AG04450 (cell line): ENCODE measurements at places on chromosomes 6 and 20.

DNA sequence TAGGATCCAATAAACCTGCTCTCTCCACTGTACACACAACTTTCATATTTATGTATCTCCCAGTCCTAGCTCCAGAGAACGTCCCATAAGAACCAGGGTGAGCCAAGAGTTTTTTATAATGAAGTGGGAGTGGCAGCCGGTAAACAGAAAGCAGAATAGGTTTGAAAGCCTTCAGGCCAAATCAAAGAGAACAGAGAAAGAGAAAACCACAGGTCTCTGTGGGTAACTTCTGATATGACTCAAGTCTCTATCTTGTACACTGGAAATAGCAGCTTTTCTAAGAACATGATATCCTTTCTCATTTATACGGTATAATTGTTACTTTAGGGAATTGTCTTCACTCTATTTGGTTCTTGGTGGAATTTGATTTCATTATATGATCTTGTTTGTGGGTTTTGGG is 273.6 kb downstream of the PACRG start:
- DNase-seq: no peak

DNA sequence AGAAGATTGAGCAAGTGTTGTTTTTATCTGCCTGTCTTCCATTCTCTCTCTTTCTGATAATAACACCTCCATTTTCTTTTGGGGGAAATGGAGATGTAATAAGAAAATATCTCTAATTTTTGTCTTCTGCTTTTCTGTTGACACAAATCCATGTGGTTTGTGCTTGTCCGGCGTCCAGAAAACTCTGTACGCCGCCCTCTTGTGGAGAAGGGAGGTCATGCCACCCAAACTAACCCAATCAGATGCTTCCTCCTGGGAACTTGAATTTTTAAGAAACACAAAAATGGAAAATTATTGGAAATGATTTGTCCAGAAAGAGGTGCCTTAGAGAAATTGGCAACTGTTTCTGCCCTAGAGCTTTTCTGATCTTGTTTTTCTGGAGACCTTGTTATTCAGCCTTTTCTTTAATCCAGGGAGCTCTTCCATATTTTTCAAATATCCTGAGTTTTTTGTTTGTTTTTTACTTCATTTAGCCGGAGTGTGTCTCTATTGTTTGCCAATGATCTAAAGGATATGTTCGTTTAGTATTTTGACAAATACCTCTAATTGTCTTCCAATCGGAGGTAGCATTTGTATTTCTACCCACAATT is 17.8 kb upstream of the FNDC1 start:
- DNase-seq: peak; percentile 21

- DNase-seq: no peak
Observed at GRCh38 chr6:41489120-41489851, 56.9 kb upstream of the FOXP4 start.

DNA sequence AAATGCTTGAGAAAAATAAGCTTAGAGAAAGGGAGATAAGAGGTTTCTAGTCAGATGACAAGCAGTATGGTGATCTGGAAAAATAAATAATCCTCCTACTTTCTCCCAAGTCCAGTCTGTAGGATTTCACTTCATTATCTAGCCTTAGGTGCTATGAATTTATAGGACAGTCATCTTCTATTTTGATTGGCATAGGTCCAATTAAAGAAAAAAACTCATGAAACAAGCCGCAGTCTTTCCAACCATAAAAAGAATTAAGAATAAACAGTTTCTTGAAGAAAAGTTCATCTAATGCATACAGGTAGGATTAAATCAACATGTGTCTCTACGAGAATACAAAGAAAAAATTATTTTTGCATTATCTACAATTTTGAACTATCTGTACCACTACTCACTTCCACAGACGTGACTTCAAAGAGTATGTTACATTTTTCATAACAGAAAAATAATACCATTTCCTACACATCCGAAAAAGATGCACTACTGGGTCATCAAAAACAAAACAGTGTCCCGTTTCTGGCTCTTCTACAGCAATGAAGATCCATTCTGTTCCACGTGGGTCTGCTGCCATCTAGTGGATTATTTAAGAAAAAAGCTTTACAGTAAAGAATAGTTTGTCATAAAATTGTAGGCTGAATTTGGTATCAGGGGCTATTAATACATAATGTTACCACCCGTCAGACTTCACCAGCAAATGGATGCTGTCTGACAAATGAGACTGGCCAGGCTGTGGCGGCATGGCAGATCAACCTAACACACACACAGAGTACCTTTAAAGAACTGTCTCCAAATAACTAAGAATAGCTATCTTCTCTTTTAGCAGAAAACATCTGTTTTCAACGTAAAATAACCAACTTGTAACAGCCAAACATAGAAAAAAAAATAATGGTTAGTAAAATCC is 28.9 kb downstream of the STX7 start:
- DNase-seq: peak; percentile 37

GRCh38 chr20:50571466-50571865 is 61.3 kb downstream of the PTPN1 start:
- no peak for DNase-seq

GRCh38 chr6:7886132-7886531 is 24.5 kb downstream of the TXNDC5 start:
- no peak for DNase-seq

- DNase-seq: no peak
Observed at GRCh38 chr6:138403324-138403800, 661 bp upstream of the HEBP2 start.

DNA sequence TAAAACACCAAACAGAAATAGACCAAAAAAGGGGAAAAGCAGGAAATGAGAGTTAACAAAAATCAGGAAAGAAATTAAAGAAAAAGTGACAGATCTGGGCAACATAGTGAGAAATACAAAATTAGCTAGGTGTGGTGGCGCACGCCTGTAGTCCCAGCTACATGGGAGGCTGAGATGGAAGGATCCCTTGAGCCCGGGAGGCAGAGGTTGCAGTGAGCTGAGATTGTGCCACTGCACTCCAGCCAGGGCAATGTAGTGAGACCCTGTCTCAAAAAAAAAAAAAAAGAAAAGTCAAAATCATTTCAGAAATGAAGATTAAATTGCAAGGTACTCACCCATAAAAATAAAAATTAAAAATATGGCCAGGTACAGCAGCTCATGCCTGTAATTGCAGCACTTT is 13.0 kb upstream of the GRM4 start:
- no peak for DNase-seq

DNA sequence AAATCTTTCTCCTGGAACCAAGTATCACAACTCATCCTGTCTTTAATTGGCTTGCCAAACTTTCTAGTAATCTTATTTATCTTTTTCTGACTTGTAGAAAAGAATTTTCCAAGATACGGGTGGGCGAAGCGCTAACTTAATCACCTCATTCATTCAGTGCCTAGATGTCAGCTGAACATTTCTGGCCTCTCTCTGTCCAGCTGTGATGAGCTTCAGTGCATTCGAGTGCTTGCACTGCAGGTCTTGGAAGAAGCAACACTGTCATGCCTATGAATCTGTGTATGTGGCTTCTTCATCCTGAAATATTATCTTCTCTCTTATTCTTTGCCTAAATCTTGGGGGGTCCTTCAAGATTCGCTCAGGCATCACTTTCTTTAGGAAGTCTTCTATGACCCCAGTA is 16.3 kb upstream of the ENPP1 start:
- no peak for DNase-seq

- DNase-seq: peak; percentile 88
Observed at GRCh38 chr6:56938649-56939191, 16.2 kb upstream of the BEND6 start.

- no peak for DNase-seq
Observed at GRCh38 chr20:62644802-62645496, 2.6 kb downstream of the SLCO4A1 start.

DNA sequence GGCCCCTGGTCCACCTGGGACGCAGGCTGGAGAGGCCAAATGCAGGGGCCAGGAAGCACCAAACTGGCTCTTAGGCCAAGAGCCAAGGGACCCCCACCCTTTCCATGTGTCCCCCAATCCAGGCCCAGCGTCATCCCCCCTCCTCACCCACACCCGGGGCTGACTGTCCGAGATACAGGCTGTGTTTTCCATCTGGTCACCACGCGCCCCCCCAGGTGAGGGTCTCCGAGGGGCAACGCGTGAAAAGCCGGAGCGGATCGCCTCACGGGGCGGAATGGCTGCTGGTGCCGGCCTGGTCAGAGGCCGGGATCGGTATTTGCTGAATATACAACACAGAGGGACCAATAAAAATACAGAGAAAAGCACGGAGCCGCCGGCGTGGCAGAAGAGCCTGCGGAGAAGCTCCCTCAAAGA is 5.2 kb upstream of the ABHD16B start:
- no peak for DNase-seq

DNA sequence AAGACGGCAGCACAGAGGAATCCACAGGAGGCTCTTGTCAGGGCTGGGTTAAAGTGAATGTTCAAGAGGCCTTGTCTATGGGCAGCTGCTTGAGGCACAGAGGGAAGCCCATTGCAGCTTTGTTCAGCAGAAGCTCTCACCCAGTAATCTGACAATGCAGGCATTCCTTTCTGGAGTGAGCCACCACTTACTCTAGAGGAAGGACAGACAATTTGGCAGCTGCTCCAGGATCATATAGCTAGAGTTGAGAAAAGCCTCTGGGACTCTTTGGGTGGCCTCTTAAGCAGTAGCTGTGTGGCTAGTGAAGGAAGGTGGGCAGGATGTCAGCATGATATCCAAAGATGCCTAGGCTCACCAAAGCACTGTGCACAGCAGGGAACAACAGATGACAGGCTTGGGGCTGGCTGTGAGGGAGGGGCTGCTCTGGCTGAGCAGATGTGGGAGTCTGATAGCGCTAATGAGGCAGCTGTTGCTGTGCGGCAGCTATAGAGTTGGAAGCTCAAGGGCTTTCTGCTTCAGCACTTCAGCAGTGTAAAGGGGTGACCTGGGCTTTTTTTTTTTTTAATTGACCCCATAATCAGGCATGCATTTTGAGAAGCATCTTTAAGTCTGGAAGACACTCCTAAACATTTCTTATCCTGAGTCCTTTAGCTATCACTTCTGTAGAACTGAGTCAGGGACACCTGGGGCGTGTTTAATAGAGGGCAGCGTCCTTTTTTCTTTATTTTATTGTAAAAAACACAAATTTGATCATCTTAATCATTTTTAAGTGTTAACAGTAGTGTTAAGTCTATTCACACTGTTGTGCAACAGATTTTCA is 27.2 kb downstream of the CMTR1 start:
- DNase-seq: no peak

- DNase-seq: no peak
Observed at GRCh38 chr6:30684386-30685156, 1.9 kb downstream of the PPP1R18 start.

GRCh38 chr6:107264357-107264840 is 149.1 kb upstream of the BEND3 start:
- peak; percentile 55 for DNase-seq

- DNase-seq: no peak
Observed at GRCh38 chr6:41263267-41263666, 23.2 kb downstream of the TREM1 start.

DNA sequence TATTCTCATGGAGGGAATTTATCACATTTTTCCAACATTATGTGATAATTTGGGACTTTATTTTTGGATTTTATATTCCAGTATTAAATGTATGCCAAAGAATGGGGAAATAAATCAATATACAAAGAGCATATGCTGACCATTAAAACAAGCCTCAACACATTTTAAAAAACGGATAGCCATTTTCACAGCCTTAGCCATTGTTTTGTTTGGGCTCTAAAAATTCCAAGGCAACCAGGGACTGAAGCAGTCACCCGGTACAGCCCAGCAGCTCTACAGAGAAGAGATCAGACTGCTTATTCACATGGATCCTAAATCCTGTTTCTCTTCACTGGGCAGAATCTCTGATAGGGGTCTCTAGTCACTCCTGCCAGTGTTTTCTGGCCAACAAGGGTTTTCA is 150.2 kb upstream of the OGFRL1 start:
- no peak for DNase-seq

GRCh38 chr6:162973980-162974379 is 246.2 kb downstream of the PACRG start:
- DNase-seq: no peak

- DNase-seq: no peak
Observed at GRCh38 chr6:107803957-107804356, 20.2 kb downstream of the SCML4 start.

- no peak for DNase-seq
Observed at GRCh38 chr6:53979468-53980067, 131.7 kb upstream of the MLIP start.

DNA sequence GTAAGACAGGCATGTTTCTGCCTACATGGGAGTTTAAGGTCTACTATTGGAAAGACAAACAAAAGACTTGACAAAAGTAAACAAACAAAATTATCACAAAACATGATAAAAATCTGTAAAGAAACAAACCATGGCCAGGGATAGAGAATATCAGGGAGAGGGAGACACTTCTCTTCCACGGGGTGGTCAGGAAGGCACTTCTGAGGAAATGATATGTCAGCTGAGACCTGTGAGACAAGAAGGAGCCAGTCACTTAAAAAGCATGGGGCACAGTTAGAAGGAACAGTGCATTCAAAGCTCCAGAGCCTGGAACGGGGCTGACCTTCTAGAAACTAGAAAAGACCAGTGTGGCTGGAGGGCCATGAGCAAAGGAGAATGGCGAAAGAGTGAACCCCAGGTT is 35.1 kb upstream of the SLC16A10 start:
- no peak for DNase-seq

DNA sequence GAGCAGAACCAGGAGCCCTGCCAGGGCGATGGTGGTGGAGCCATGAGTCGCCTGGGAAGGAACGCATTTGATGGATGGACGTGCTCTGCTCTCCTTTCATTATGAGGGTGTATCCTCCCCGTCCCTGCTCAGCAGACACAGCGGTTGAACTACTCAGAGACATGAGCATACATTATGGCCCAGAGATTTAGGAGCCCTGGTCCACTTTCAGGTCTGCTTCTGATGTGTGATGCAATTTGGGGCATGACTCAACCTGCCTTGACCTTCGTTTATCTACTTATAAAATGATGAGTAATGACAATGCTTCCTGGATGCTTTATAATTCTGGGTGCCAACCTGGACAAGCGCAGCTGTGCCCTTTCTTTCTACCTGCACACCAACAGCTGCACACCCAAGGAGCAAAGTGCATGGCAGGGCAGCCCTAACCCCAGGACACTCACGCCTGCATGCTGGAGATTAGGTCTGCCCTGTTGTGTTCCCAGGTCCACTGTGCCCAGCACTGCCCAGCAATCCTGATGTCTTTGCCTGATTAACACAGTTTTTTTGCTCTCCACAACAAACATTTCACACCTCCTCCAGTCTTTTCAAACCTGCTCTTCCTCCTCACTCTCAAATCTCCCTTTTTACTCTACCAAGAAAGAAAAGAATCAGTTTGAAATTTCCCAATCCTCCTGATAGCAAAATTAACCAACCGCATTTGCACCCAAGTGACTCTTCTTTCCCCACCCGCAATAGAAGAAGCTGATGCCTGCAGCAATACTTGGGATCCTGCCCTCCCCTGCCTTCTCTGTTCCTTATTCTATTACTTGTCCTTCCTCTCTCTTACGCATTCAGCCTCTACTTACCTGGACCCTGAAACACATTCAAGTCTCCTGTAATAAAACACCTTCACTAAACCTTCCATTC is 81.2 kb downstream of the EZR start:
- DNase-seq: no peak

- no peak for DNase-seq
Observed at GRCh38 chr6:148514091-148514845, 171.6 kb downstream of the SASH1 start.
